CD4-positive, alpha-beta T cell treated with Interleukin-2 at 100 ng/mL for 4 hours (primary cell): ENCODE measurements at places on chromosomes 3 and 15.

DNA sequence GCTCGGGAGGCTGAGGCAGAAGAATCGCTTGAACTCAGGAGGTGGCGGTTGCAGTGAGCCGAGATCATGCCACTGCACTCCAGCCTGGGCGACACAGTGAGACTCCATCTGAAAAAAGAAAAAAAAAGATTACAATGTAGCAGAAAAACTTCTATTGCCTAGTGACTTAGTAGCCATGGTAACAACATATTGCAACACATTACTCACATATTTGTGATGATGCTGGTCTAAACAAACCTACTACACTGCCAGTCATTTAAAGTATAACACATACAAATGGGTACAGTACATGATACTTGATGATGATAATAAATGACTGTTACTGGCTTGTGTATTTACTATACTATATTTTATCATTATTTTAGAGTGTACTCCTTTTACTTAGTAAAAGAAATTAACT is 125.6 kb downstream of the PLOD2 start:
- no peak for DNase-seq

DNA sequence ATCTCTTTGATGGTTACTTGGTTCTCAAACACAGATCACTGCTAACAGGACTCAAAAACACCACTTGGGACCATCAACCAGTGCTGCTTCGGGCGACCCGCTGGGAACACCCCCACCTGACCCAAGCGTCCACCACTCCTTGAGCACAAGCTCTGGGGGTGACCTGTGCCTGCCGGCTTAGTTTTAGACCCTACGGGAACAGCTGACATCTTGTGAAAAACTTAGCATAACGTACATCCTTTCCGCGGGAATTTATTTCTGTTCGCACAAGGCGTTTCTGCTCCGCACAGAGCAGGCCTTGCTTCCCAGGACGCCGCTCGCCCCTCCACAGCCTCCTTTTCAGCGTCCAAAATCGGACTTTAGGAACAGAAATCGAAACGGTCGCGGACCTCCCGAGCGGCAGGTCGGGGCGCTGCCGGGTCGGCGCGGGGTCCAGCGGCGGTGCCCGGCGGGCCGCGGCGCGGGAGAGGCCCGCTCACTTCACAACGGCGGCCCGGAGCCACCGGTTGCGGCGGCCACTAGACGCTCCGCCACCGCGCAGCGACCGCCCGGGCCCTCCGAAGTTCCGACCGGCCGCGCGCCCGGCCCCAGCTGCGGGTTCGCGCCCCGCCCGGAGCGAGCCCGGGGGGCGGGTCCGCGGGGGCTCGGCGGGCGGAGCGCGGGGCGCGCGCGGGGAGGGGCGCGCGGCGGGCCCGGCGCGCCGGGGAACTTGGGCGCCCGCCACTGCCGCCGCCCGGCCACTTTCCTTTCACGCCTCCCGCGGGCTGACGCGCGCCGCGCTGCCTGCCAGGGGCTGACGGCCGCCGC is 959 bp downstream of the SFMBT1 start:
- peak; percentile 72 for DNase-seq

GRCh38 chr3:152879130-152879789 is 44.3 kb downstream of the P2RY1 start:
- no peak for DNase-seq

DNA sequence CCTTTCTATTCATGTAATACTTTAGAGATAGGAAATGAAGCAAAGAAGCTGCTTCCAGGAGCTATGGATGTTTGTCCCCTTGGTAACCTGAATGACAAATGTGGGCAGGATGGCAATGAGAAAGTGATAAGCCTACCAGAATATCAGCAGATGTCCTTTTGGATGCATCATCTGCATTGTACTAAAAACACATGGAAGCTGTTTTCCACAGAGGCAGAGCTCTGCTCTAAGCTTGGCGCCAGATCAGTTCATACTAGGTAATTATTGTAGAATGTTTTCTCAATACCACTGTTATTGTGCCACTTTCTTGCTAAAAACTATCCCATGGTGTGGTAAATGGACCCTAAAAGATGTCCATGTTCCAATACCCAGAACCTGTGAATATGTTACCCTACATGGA is 100.2 kb downstream of the DTWD1 start:
- no peak for DNase-seq

GRCh38 chr3:11434017-11434526 is 161.9 kb downstream of the ATG7 start:
- no peak for DNase-seq

DNA sequence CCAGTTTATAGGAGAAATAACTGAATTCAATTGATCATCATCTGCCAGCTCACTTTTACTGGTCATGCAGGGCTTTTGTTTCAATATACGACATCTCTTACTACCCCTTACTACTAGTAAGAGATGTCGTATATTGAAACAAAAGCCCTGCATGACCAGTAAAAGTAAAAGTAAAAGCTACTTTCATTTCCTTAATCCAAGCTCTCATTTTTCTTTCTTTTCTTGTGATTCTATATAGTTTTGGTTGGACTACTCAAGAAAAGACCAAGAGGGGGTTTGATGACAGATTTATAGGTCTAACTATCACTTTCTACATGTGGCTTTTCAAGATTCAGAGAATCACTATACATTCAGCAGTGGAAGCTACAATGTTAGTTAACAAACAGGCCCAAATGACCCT is 1237.3 kb downstream of the ROBO2 start:
- DNase-seq, result no peak

- no peak for DNase-seq
Observed at GRCh38 chr3:8891774-8892173, 71.5 kb downstream of the RAD18 start.

DNA sequence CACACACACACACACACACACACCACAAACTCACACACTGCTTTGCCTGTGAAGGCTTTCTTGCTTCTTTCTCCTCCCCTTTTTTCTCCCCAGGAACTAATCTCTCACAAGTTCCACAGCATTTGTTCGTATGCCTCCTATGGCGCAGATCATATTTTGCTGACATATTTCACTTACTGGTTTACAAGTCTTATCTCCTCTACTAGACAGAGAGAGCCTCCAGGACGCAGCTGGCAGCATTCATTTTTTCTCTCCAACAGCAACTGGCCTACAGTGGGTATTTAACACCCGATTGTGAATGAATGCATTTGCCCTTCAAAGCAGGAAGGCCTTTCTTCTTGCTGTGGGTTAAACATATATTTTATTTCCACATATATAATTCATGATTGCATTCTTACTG is 47.0 kb upstream of the DLG1 start:
- DNase-seq, result no peak

DNA sequence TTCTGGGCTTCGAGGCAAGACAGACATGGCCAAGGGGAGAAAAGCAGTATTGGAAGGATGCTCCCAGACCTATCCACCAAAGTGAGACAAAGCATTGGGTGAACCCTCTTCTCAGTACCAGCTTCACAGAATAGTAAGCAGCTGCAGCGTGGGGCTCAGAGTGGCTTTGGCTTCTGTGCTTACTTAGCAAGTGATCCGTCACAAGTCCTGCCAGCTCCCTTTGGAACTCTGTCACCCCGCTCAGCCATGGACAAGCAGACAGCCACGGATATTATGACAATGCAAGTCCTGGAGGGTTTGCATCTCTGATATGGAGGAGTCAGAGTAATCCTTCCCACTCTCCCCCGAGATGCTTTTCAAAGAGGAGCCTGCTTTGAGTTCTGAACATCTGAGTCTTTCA is 90.8 kb downstream of the SLCO3A1 start:
- DNase-seq, result no peak

GRCh38 chr3:87792198-87792533 is 266.6 kb downstream of the CGGBP1 start:
- DNase-seq, result no peak

GRCh38 chr3:18127174-18127858 is 297.8 kb downstream of the SATB1 start:
- DNase-seq, result no peak

GRCh38 chr3:42349765-42350594 is 60.4 kb downstream of the LYZL4 start:
- no peak for DNase-seq

DNA sequence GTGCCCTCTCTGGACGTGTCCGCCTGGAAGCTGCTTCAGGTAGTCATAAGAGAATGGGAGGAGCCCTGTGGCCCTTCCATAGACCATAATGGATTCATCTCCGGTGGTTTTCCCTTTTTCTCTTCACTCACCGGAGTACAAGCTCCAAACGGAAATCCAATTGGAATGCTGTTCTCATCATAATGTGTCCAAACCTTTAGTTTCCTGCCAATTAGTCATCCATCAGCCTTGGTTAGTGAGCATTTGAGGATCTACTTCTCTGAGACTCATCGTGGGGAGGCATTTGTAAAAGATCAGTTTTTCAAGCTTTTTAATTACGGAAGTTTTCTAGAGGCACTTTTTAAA is 34.9 kb downstream of the ABHD2 start:
- DNase-seq, result no peak

DNA sequence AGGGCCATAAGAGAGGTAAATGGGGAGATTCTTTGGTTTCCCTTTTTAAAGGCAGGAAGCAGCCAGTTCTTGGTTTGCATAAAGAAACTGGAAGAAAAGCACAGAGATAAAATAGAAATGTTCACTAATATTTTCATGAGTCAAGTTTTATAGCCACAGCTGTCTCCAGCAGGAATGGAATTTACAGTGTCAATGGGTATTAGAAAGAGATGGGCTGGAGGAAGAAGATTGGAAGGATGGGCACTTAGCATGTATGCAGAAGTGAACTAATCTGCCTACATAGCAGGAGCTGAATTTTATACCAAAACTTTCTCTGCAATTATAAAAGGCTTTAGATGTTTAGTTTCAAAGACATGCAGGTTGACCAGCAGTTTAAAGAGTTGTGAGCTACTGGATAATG is 521.9 kb upstream of the GOLIM4 start:
- no peak for DNase-seq

DNA sequence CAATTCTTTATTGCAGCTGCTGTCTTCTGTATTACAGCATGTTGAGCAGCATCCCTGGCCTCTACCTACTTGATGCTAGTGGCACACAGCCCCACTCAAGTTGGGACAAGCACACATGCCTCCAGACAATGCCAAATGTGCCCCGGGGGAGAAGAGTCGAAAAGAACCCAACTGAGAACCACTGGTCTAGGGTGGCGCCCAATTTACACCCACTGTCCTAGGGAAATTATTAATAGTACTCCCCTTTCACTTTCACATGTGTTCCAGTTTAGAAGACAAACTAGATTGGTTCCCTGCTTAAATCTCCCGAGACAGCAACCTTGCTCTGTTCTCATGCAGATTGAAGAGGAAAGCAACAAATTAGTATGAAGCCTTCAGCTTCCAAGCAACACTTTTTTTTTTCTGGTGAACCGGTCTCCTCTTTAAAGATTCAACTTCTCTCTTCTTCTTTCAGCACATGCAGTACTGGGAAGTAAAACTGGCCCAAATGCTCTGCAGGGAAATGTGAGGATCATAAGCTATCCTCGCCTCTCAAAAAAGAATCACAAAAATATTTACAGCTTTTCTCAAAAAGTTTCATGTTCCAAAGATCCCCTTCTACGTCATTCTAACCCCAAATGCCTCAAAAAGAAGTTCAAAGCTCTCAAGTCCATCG is 823.9 kb upstream of the CFAP20DC start:
- no peak for DNase-seq

DNA sequence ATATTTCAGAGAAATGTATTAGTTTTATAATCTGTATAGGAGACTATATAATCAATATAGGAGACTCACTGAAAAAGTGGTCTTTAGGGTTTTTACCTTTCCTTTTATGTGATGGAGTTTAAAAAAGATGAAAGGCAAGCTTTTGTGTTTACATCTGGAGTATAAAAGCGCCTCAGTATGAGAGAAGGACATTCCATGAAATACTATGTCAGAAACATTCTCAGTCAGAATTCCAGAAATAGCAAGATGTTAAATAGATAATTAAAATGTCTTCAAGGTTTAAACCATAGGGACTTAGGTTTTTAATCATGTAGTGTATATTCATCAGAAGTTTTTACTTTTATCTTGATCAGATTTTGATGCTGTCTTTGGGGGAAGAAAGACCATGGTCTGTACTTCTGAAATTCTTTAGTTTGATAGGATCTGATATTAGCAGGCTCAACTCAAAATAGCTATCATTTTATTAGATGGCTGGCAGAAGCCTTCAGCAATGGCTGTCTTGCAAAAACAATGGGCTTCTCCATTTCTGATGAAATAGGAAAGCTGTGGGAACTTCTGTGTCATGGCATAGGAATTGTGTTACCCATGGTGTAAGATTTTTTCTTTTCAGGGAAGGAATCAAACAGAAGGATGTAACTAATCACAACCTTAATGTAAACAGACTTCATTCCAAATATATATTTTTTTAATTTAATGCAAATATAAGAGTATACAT is 209.6 kb upstream of the PLSCR5 start:
- DNase-seq, result no peak

DNA sequence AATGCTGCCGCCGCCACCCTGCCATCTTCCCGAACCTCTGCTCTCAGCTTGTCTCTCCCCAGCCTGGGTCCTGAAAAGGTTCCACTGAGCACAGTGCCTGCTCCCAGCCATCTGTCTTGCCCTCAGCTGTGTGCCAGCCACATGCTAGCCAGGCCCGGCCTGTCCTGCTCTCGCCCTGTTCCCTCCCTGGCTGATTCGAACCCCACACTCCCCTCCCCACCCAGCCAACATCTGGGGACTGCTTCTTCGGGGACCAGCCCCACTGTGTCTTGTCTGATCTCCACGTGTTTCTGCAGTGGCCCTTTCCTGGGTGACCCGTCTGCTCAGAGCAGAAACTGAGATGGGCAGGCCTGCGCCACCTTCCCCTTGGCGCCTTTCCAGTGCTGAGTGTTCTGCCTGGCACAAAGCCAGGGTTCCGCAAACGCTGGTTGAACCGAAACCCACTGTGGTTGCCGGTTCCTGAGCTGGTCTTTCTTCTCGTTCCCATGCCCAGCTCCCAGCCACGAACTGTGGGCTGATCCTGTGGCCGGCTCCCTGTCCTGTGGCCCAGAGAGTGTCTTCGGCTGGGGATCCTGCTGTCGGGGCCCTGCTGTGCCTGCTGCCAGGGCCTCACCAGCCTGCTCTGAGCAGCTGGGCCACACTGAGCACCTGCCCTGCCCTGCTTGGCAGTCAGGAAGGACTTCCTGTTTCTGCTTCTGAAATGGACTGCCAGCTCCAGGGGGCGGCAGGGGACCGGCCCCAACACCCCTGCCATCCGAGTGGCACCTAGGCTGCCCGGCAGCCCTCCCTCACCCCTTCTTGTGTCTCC is 62.7 kb upstream of the KLF13 start:
- DNase-seq, result peak; percentile 81

GRCh38 chr3:3110299-3110630 is at the start of gene IL5RA:
Gene IL5RA, minus strand, starts transcription at chr3:3110374. Its CDS starts 5,390 bp downstream, at chr3:3104984.
- DNase-seq, result peak; percentile 73

GRCh38 chr15:29470794-29471193 is 201.2 kb upstream of the NSMCE3 start:
- DNase-seq, result no peak

- no peak for DNase-seq
Observed at GRCh38 chr3:100274361-100274760, 13.6 kb downstream of the TBC1D23 start.

GRCh38 chr3:31234145-31234544 is 298.6 kb upstream of the STT3B start:
- no peak for DNase-seq

- no peak for DNase-seq
Observed at GRCh38 chr15:52790941-52791751, 1.0 kb upstream of the ONECUT1 start.
